DND-41 (cell line): ENCODE measurements at places on chromosomes 7 and 10.

DNA sequence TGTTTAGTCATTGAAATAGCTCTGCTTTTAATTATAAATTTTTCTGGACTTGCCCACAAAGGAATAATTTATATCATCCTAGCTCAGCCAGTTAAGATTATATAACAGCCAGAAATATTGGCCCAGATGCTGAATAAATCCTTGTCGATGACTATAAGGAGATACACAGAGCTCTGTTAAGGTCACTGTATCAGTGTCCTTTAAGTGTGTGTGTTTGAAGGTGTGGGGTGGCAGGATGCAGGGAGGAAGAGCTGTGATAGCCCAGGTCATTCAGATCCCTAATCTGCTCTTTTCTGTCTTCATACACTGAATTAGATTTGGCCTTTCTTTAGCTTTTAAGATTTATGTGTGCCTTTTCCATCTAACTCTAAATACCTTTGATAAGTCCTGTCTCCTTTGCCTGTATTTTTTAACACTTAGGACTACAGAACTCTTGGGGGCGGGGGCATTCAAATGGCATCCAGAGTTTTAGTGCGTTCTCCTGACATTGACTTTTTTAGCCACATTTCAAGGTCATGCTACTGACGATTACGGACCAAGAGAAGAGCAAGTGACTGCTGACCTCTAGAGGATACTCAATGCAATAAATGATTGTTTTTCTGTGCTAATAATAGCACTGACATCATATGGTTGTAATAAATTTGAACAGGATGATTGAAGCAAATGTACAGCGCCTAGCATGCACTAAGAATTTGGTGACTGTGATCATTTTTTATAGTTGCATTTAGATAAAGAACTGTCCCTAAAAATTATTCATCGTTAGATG lies 172.3 kb downstream of the CACNB2 start:
- DNase-seq, result peak; percentile 8

GRCh38 chr10:21505711-21506278 lies 19.7 kb downstream of the SKIDA1 start:
- DNase-seq, result no peak

DNA sequence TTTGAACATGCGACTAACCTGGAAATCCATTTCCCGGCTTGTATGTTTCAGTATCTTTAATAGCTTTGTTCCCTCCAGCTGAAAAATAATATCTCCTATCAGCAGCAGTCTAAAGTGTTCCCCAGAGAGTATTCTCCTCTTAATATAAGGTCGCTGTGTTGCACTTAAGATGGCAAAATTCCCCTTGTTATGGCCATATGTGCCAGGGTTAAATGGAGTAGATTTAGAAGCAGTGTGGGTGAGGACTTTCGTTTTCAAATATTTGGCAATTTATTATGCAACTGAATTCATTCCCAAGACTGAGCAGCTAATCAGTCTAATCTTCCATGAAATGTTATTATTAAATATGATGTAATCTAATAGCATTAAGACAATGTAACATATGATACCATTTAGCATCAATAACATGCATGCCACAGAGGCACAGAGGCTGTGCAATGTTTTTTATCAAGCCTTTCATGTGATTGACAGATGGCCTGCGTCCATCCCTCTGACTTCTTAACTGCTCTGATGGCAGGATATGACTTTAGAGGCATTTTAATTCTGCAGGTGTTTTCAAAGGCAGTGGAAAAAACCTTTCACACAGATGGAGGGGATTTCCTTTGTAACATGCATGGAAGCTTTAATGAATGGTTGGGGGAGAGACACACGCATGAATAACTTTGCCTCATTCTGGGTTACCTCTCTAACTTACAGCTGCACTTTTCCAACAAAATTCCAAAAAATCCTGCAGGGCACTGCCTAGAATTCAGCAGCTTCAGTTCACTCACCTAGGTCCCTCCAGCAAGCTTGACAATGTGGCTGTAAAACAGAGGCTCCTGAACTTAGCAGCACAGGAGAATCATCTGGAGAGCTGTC lies 55.1 kb upstream of the ZPBP start:
- DNase-seq, result peak; percentile 70

GRCh38 chr7:22447008-22447407 lies 53.0 kb downstream of the STEAP1B start:
- no peak for DNase-seq
